ENCODE measurements at places on chromosomes 5 and 9.

GRCh38 chr5:135559354-135559753, 19.4 kb downstream of the CXCL14 start:
- DNase-seq, result no peak

GRCh38 chr5:9658706-9659105, 28.6 kb upstream of the TAS2R1 start:
- no peak for DNase-seq

DNA sequence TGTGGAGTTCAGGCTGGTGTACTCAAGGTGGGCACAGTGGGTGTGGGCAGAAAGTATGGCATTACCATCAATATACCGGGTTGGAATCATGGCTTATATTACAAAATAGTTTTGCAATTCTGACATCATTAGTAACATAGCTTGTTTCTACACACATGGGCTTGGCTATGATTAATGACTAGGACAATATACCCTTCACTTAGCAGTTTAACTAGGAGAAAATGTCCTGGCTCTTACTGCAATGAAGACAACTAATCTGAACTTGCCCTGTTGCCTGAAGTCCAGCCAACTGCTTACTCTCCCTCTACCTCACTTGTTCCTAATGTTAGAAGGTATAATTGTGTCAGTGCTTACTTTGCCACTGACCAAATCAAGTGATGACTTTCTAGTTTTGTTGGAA, 612.5 kb downstream of the EFNA5 start:
- DNase-seq, result no peak

- no peak for DNase-seq
Measured at GRCh38 chr9:108562176-108562575, 293.6 kb downstream of the ACTL7B start.

DNA sequence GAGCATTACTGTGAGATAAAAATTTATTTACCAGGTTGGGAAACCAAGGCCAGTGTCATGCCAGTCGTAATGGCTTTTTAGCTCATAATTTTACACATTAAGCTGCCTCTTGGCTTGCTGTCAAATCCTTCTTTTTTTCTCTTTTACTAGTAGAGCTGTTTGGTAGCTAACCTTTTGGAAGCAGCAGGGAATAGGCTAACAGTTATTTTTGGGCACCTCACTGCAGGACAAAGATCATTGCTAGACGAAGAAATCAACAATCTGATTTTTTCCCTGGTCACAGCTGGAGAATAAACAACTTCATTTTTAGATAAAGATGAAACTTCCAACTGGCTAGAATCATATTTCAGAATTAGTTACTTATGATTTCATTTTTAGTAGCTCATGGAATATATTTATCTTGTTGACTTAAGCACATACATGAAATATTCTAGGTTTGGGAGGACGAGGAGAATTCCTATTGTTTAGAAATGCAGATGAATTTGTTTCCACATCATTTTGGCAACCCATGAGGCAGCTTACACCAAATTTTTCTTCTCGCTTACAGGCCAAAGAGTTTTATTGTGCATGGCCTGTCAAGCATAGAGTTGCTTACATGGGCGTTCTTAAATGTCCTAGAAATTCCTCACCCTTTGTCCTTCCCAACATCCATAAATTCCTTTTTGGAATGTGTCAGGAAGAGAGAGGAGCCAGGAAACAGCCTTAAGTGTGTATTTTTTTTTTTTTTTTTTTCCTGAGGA, 19.6 kb downstream of the TNC start:
- DNase-seq, result no peak

DNA sequence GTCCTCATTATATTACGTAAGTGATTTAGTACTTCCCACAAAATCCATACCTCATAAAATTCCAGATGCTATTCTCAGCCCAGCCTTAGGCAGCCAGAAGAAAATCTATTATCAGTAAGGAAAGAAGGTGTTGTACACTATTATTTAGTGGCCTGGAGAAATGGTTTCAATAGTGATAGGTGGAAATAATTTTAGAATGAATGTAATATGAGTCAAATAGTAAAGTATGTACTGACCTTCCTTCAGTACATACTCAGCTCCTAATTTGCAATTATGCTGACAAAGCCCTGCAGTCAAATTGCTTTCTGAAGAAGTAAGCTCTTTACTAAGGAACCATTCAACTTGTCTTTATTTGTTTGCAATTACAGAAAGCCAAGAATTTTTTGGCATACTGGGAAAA, 409.2 kb downstream of the HTR1A start:
- DNase-seq, result no peak

DNA sequence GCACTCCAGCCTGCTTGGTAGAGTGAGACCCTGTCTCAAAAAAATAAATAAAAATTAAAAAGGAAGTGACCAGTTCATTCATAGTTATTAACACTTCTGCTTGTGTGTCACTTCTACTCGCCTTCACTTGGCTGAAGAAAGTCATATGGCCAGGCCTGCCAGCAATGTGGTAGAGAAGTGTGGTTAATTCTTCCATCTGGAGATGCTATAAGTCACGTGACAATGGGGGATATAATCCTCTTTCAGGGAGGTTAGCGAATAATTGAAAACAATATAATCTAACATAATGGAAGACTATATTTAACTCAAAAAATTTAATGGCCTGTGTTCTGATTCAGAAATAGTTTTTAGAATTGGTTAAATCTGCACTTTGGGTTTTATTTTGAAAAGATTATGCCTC, 305.6 kb downstream of the DOCK8 start:
- DNase-seq, result no peak

DNA sequence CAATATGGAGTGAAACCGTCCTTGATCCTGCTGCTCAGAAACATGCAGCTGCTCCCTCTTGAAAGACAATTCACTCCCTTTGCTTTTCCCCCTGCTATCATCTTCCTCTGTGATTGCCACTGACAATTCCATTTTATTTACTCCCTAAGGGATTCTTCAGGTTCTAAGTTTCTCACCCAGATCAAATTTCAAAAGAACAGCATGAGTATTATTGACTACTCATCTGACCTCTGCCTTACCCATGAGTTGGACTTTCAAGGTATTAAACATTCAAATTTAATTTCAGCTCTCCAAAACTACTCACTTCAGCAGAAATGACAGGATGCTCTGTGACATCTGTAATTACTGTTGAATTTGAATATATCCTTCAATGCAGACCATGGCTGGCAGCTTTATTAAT, 236.5 kb upstream of the HAPLN1 start:
- no peak for DNase-seq

GRCh38 chr5:154653418-154653763, 101.8 kb upstream of the LARP1 start:
- DNase-seq, result no peak

- DNase-seq, result no peak
Measured at GRCh38 chr5:53381-54174, 38.4 kb upstream of the PLEKHG4B start.

- no peak for DNase-seq
Measured at GRCh38 chr9:38713426-38713825, 6.5 kb downstream of the FAM240B start.

DNA sequence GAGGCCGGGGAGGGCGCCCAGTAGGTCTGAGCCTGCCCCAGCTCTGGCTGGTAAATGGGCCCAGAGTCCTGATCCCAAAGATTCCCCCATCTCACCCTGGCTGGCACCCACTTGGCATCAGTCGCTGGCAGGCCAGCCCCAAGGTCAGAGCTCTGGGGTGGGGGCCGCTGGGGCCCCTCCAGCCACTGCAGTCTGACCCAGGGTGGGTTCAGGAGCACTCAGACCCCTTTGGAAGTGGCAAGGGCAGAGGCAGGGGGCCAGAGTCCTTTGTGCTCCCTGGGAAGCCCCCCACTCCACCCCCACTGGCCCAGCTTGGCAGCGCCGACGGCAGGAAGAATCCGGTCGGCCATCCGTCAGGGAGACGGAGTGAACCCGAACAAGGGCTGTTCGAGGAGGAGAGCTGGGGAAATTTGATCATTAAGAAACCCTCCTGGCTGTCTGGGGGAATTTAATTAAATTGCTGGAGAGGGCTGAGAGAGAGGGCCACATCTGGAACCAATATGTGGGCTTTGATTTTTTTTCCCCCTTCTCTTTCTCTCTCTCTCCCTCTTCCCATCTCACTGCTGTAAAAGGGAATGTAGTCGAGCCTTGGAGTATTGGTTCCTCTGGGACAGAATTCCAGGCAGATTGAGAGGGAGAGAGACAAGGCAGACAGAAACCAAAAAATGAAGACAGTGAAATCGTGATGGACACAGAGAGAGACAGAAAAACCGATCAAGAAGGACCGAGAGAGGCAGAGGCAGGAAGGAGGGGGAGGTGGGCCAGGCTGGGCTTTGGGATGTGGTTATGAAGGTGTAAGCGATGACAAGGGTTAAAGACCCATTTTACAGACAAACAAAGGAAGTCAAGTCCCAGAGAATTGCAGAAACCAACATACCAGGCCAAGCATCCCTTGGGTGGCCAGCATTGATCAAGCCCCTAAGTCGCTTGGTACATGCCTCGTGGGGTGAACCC, 8.1 kb upstream of the ASB6 start:
- no peak for DNase-seq

GRCh38 chr5:135130261-135131215, 96.5 kb upstream of the PITX1 start:
- DNase-seq, result no peak

GRCh38 chr9:20550326-20550725, 72.0 kb downstream of the MLLT3 start:
- DNase-seq, result no peak

GRCh38 chr5:167217097-167217743, 1074.2 kb upstream of the WWC1 start:
- no peak for DNase-seq

- DNase-seq, result no peak
Measured at GRCh38 chr9:32854271-32854670, 70.9 kb downstream of the TMEM215 start.

DNA sequence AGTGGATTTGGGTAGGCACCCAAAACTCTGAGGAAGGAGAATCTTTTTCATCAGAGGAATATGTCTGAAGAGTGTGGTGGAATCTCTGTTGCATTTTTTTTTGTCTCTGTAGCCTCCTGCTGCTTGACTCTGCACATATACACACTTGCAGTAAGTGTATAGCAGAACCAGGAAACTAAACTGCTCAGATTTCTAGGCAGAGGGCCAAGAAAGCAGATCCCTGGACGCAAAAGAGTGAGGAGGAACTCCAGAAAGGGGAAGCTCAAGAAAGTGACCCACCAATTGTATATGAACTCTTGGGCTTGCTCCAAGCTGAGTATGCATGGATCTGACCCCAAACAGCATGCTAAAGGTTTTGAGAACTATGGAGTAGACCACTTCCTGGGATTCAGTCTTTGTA, 181.8 kb downstream of the GADD45G start:
- no peak for DNase-seq

DNA sequence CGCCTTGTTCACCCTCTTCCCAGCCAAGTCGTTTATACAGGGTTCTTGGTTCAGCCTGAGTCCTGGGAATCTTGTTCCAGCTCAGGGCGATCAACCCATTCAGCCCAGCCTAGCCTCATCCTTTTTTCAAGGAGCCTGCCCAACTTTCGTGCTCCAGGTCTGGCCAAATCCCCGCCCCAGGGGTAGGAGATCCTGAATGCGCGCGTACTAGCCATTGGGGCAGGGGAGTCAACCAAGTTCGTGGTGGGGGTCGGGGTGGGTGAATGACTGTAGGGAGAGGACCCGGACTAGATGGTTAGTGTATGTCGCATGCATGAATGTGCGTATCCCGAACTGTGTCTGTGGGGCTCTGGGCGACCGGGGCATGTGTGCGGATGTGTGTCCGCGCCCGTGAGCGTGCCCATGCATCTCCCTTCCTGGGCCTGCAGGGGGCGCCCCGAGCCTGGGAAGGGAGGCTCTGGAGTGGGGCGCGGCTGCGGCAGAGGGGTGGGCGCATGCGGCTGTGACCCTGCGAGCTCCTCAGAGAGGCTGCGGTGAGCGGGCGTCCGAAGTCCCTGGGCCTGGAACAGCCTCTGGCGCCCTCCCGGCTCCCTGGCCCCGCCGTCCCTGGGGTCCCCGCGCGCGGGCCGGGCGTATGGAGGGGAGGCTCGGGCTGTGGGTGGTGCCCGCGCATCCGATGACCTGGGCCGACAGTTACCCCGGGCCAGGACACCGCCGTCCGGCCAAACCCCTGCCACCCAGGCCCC, 8.7 kb downstream of the CCL21 start:
- DNase-seq, result peak; percentile 64

DNA sequence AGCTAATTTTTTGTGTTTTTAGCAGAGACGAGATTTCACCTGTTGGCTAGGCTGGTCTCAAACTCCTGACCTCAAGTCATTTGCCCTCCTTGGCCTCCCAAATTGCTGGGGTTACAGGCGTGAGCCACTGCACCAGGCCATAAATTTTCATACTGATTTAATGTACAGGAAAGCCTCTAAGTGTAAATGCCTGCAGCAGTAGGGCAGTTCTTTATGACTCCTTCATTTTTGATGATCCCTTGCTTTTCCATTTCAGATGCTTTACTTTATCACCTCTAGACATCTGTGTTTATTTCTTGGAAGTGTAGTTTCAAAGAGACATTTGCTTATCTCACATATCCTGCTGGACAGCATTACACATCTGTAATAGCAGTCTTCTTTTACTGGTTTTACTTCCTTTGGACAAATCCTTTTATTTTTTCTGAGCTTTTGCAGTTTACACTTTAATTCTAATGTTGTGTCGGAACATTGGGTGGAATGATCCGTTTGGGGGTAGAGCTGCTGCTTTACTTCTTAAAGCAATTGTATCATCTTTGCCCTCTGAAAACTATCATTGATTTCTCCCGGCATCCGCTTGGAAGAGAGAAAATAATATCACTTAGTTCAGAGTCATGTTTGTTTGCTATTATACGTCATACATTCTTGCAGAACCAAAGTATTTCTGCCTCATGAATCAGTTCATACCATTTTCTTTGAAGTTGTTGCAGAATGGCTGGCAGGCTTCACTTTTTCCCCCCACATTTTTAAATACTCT, 36.0 kb downstream of the SCGB3A1 start:
- DNase-seq, result no peak

GRCh38 chr5:40334242-40334635, 345.5 kb upstream of the PTGER4 start:
- no peak for DNase-seq

GRCh38 chr9:113368348-113368981, 8.3 kb downstream of the HDHD3 start:
- no peak for DNase-seq

- DNase-seq, result no peak
Measured at GRCh38 chr5:173496129-173496882, 120.1 kb downstream of the BOD1 start.

- DNase-seq, result no peak
Measured at GRCh38 chr9:136078024-136078423, 17.1 kb downstream of the NACC2 start.

GRCh38 chr9:20310024-20310423, 312.3 kb downstream of the MLLT3 start:
- no peak for DNase-seq

DNA sequence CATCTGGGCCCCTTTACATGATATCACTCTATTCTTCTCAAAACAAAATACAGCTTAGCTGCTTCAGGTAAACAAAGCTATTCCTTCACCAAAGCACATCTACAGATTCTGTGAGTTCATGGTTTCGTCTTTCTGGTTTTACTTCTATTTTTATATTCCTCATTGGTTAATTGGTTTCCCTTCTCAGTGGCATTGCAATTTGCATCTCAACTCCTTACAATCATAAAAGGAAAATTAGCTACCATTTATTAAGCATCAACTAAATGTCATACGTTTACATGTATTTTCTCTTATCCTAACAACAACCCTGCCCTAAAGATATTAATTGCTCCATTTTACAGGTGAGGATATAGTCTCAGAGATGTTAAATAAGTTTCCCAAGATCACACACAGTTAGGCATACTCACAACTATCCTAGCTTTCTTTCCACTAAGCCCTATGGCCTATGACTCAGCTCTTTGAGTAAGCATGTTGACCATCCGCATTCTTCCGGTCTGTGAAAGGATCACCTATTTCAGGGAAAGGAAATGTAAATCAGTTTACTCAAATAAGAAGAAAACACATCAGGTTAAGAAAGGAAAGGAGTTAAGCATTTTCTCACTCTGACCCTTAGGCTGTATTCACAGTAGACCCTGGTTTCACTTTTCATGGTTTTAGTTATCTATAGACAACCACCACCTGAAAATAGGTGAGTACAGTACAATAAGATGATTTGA, 146.1 kb downstream of the CAAP1 start:
- no peak for DNase-seq
